ENCODE measurements at places on chromosomes 1 and 21. TPM values are rescaled to one million over a fixed set of nuclear protein-coding genes. Genes with fewer than 3 reads are reported as not detected.

ZMPSTE24 gene
- 30.5 TPM for polyA plus RNA-seq

OR14I1 gene
- polyA plus RNA-seq: not detected

OR2L5 gene
- not detected for polyA plus RNA-seq

ANGPTL1 gene
- not detected for polyA plus RNA-seq

DNA sequence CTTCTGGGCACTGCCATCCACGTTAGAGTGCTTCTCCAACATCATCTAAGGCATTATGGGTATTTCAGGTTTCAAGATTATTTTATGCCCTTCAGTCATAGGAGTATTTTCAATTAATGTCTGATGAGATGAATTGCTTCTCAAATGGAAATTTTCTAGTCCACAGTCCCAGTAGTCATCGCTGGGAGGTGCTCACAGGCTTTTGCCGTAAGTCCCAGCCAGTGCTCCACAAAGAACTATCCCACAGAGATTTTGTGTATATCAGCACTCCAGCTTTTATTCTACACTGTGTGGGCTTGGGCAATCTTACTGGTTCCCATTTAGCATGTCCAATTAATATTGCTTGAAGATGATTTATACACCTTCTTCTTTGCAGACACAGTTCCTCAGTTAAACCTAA lies 61.0 kb downstream of the SMYD2 start:
- no peak for DNase-seq

DNA sequence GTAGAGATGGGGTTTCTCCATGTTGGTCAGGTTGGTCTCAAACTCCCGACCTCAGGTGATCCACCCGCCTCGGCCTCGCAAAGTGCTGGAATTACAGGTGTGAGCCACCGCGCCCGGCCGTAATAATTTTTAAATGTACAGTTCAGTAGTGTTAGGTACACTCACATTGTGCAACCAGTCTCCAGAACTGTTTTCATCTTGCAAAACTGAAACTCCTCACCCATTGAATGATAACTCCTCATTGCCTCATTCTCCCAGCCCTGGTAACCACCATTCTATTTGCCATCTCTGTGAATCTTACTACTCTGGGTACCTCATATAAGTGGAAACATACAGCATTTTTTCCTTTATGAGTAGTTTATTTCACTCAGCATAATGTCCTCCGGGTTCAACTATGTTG lies 3.4 kb downstream of the NLRP3 start:
- DNase-seq: no peak

DNA sequence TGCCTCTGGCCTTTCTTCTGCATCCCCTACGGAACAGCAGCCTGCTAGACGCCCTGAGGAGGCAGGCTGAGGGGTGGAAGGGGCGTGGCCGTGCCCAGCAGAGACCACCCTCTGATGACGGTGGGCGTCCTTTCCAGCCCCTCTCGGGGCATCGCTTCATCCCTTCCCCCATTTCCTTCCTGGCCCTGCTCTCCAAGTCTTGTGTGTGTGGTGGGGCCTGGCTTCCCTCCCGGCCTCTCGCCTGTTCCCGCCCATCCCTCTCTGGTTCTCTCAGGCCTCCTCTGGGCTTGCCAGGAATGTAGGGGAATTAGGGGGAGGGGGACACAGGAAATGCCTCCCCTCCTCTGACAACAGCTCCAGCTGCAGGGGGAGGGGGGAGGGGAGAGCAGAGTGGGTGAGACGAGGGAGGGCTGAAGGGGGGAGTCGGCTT lies 51.1 kb downstream of the SKI start:
- DNase-seq: peak; percentile 93

GRCh38 chr1:173616859-173617258 lies 14.0 kb upstream of the SLC9C2 start:
- DNase-seq: no peak
